ENCODE measurements at places on chromosomes 11 and 22.
A peak's percentile ranks its signal among the peaks of the same experiment; 100 is the strongest.

- peak; percentile 4 for DNase-seq
Observed at GRCh38 chr11:113014262-113015097, 53.3 kb downstream of the NCAM1 start.

DNA sequence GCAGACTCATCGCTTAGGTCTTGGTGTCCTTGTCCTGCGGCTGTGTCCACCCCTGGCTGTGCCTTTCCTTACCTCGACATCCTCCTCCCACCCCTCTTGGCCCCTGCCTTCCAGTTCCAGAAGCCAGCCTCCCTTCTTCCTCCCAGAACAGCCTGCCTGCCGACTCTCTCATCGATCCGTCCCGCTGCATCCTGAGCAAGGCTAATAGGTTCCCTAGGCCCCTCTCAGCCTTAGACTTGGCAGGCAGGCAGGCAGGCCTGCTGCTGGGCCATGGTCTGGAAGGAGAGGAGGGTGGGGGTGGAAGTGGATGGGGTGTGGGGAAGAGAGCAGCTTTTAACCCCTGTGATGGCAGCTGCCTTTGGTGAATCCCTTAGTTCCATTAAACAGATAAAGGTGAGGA is 196.7 kb upstream of the TBCEL start:
- no peak for DNase-seq

GRCh38 chr11:44680982-44681597 is 45.7 kb upstream of the TSPAN18 start:
- no peak for DNase-seq

GRCh38 chr22:38314933-38315822 is 2.1 kb downstream of the CSNK1E start:
- DNase-seq: no peak

DNA sequence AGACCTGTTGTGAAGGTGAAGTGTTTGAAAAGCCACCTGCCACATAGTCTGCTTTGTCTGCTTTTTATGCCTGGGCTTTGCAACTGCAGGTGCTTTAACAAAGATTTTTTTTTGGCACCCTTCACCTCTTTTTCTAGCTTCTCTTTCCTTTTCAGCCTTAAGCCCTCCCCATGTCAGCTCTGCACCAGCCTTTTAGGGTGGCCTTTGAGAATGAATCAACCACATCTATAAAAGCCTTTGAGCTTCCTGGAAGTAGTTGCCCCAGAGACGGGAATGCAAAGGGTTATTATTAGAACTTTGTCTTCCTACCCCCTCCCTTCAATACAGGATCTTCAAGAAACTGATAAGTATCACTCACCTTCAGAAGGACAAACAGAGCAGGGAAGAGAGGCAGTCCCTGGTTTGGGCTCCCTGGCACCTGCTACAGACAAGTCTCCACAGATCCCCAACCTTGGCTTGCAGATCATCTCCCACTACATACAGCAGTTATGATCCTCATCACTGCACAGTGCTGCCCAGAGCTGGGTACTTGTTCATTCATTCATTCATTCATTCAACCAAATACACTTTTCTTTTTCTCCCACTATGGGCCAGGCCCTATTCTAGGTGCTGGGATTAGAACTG is 8.0 kb downstream of the PVALB start:
- no peak for DNase-seq

DNA sequence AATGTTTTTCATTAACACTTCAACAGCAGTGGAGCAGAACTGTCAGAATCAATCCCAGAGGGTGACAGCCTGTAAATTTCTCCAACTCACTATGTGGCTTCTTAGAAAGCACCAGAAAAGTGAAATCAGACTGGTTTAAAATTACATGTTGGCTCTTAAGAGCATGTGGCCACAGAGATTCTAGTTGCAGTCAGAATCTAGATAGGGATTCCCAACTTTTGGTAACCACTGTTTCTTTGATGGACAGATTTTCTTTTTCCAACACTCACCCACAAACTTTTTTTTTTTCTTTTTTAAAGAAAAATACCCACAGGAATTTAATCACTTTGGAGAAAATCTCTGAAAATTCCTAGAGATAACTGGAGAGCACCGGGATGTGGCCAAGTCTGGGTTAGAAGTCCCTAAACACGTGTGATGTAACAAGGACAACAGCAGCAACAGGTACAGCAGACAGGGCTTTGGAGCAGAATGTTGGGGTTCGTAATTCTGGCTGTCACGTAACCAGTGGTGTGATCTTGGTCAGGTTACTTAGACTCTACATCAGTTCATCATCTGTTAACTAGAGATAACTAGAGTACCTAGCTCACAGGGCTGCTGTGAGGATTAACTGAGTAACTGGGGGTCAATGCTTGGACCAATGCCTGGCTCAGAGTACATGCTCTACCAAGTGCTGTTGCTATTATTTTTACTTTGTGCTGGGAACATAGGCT is 100.1 kb downstream of the NAT10 start:
- no peak for DNase-seq

DNA sequence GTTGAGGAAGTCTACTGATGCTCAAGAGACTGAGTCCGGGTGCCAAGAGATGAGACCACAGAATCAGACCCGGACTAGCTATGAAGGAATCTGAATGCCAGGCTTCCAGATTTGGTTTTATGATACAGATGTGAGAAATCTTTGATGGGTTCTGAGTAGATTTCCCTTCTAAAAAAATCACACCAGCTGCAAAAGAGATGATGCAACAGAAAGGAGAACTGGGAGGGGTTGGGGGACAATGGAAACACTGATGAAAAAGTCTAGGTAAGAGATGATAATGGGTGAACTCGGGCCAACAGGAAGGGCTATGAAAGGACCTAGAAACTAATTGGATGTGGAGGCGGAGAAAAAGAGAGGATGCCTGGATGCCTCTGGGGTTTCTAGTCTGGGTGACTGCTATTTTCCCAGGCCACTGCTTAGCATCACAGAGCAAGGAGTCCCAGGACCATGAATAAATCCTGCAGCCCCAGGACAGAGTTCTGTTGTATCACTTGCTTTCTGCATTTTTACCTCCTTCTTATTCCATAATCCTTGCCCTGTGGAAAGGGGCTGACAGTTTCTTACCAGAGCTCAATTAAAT is 115.4 kb upstream of the SEZ6L start:
- DNase-seq: no peak

DNA sequence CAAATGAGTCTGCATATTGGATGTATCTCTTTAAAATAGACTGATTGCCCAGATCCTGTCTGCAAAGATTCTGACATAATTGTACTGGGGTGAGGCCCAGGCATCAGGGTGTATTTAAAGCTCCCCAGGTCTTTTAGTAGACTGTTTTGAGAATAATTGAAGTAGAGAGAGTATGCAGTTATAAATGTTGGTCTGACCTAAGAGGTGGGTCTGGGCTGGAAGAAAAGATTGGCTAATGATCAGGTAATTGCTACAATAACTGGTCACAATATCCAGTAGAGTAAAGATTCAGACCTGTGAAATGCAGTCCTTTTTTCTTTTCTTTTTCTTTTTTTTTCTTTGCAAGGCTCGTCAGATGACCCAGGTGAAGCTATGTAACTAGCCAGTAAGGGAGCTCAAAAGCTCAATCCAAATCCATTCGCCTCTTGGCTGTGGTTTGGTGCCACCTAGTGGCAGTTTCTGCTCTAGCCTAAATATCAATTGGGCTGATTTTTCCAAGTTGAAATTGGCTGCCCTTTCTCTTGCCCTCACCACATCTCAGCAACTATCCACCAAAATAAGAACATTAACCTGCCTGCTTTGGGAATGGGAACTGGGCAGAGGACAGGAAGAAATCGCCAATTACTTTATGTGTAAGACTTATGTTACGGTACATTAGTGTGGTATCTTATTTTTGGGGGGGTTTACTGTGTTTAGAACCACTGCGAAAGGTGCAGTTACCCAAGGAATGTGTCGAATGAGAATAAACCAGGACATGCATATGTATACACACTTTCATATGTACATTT is 45.9 kb downstream of the ZNF143 start:
- peak; percentile 68 for DNase-seq

GRCh38 chr11:12743834-12744449 is 69.7 kb downstream of the TEAD1 start:
- no peak for DNase-seq

GRCh38 chr11:129731316-129731715 is 84.3 kb upstream of the TMEM45B start:
- DNase-seq: no peak

GRCh38 chr11:108733479-108734116 is 68.7 kb downstream of the DDX10 start:
- no peak for DNase-seq

DNA sequence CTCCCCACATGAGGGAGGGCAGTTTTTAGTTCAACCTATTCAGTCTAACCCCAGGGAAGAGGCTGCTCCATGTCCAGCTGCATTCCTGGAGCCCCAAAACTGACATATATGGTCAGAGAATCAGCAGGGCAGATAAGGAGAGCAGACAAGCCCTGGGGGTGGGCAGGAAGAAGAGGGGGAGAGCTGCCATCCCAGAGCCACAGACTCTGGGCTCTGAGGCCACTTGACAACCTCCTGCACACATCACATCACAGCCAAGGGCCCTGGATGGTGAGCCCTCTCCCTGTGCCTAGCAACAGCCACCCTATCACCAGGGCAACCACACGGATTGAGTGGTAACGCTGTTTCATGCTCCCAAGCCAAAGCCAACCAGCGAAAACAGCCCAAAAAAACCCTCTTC is 3.1 kb downstream of the ARHGAP1 start:
- no peak for DNase-seq

GRCh38 chr22:25650833-25651232 is 86.4 kb downstream of the GRK3 start:
- no peak for DNase-seq

- DNase-seq: no peak
Observed at GRCh38 chr11:106344966-106345365, 267.5 kb downstream of the AASDHPPT start.

GRCh38 chr11:118757876-118758399 is 33.0 kb downstream of the DDX6 start:
- peak; percentile 79 for DNase-seq

GRCh38 chr22:40791241-40791640 is 27.9 kb downstream of the SLC25A17 start:
- no peak for DNase-seq

- DNase-seq: no peak
Observed at GRCh38 chr11:20672575-20672974, 3.2 kb downstream of the NELL1 start.

GRCh38 chr22:22565981-22566380 is 6.9 kb upstream of the PRAME start:
- DNase-seq: peak; percentile 64

DNA sequence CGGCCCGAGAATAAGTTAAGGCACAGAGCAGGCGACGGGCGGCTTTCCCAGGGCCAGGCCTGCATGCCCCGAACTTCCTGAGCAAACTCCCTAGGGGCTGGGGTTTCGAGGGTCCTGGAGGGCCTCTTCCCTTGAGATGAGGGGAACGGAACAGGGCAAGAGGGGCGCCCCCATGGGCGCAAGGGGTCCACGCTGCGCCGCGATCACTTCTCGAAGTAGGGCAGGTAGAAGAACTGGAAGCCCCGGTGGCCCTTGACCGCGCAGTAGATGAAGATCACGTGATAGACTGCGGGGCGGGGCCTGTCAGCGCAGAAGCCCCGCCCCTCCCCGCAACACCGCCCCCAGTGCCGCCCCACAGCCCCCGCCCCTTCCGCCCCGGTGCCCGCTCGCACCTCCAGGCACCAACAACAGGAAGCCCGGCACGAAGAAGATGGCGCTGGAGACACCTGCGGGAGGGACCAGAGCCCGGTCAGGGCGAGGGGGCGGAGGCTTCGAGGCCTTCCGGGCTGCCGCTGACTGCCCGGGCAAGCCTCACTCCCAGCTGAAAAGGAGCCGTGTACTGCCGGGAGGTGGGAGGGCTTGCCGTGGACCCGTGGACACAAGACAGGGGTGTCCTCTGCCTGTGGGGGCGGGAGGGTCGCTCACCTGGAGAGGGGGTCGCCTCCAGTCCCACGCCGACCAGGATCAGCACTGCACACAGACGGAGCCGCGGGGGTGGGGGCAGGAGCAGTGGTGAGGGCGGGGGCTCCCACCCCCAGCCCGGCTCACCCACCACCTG is 4.5 kb downstream of the TMEM134 start:
- peak; percentile 85 for DNase-seq

- DNase-seq: peak; percentile 27
Observed at GRCh38 chr11:66815646-66816045, 27.6 kb upstream of the RCE1 start.

DNA sequence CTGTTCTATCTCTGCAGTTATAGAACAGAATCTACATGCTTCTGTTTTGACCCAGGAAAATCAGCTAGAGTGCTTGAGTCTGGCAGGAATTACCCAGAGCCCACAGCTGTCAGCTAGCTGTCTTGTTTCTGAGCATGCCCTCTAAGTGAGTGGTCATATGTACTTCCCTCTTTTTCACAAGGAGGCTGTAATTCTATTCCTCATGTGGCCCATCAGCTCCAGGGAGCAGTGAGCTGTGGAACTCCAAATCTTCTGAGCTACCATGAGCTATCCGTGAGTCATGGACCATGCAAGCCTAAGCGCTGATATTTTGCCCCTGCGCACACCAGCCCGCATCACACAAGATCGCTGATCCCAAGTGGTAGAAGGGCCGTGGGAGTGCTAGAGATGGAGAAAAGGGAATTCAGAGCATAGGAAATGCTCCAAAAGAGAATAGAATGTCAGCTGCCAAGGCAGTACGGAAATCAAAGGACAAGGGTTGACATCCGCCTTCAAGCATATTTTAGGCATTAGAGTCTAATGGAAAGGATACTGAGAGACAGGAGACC is 5.4 kb downstream of the FJX1 start:
- no peak for DNase-seq

DNA sequence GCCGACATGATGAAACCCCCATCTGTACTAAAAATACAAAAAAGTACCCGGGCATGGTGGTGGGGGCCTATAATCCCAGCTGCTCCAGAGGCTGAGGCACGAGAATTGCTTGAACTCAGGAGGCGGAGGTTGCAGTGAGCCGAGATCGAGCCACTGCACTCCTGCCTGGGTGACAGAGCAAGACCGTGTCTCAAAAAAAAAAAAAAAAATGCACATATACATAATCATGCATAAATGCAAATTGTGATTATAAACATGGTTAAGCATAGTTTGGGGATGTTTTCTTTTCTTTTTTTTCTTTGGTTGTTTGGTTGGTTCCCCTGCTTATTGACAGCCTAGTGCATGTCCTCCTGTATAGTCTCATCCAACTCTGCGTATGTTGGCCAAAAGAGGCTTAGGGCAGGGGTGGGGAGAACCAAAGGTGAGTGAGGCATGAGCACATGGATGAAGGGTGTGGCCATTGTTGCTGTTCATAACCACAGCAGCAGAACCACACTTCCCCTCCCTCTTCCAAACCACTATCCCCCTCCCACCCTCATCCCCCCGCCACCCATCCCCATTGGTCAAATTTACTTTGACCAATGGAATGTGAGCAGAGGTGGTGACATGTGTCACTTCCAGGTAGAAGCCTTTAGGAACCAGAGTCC is 6.9 kb upstream of the VPS37C start:
- no peak for DNase-seq

DNA sequence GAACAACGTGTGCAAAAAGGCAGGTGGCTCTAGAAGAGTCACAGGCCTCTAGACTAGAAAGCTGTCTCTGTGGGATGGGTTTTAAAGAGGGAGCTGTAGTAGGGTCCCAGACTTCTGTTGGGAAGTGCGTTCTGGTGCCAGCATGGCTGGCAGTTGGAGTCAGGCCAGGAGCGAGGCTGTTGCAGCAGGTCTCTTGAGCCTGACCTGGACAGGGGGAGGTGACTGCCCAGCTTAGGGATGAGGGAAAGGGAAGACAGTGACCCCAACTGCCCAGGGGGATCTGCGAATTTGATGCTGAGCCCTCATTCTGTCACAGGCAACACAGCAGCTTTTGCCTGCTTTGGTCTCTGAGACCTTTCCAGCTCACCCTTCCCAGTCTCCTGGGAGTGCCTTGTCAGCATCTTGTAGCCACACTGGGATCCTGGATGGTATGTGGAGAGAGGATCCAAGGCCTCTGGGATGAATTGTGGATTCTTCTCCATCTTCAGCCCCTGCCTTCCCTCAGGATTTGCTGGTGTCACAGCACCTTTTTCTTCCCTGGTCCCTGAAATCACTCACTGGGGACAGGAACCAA is 3.4 kb downstream of the TSKU start:
- DNase-seq: no peak
